SW 1271 (cell line): ENCODE measurements at places on chromosomes 2 and 18.

DNA sequence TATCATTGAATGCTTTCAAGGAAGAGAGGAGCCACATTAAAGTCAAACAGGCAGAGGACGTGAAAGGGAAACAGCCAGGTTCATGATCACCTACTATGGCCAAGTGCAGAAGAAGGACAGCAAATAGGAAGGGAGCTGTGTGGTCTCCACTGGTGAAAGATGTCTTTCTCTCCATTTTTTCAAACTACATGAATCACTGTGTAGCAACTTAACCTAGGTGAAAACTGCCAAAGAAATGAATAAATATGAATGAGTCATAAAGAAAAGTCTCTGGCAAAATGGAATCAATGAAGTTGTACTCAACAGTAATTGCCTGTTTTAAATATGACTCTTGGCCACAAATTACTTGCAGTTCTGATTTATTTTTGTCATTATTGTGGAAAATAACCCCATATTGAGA is 452.6 kb upstream of the PKDCC start:
- DNase-seq: no peak

DNA sequence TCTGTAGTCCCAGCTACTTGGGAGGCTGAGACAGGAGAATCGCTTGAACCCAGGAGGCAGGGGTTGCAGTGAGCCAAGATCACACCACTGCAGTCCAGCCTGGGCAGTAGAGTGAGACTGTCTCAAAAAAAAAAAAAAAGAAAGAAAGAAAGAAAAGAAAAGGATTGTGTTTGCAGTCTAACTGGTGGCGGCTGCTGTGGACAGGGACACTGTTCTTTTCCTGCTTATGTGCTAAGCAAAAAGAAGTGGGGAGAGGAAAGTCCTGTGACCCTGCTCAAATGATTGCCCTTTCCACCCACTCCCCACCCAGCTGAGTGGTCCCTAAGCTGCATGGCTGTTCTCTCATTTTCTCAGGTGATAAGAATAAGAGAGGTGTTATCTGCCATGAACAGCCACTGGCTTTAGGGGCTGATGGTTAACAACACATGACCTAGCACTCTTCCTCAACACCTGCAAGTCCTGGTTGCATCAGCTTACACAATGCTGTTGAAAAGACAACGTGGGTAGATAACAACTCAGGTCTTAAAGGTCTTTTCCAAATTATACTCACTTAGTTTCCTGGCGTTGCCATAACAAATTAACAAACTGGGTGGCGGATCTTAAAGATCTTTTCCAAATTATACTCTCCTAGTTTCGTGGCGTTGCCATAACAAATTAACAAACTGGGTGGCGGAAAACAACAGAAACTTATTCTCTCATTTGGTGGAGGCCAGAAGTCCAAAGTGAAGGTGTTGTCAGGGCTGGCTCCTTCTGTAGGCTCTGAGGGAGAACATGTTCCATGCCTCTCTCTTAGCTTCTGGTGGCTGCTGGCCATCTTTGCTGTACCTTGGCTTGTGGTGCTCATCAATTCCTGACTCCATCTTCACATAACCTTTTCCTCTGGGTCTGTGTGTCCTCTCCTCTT is 90.3 kb upstream of the RTN4 start:
- no peak for DNase-seq

DNA sequence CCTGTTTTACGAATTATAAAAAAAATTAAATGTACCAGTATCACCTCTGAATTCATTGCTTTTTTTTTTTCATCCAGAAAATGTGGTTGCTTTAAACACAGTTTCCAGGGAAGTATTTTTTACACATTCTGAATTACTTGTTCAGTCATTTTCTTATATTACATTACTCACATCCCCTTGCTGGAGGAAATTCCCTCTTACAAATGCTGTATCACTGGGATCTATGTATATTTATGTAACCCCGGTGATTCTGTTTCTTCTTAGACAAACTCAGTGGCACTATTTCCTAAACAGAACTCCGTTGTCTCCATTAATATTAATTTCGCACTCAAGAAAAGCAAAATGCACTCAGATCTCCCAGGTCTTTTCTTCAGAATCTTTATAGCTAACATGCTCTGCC is 1078.5 kb upstream of the ZEB2 start:
- DNase-seq: no peak

GRCh38 chr2:222903234-222904220 is 42.7 kb downstream of the ACSL3 start:
- peak; percentile 43 for DNase-seq

DNA sequence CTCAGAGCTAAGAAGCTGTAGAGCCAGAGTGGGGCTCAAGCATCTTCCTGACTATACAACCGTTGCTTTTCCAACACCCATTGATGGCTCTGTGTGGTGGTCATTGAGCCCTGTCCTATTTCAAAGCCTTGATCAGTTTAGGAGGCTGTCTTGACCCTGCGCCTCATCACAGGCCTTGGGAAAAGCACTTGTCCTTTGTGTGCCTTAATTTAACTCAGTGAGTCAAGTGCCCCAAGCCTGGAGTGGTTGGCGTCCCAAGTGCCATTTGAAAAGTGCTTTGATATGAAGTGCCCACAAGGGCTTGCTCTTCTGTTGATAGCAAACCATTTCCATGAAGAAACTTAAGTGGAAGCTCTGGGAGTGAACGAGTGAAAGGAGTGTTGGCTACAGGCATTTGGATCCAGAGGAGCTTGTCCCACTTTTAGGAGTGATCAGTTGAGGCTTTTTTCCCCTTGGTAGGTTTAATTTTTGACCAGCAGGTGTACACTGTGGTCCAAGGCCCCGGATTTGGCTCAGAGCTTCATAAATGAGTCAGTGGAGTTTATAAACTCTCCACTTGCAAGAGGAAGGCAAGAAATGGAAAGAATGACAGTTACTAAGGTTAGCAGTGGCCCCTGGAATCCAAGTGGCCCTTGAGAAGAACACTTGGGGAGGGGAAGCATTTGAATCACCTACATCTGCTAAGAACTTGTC is 50.3 kb downstream of the ACTR2 start:
- no peak for DNase-seq

DNA sequence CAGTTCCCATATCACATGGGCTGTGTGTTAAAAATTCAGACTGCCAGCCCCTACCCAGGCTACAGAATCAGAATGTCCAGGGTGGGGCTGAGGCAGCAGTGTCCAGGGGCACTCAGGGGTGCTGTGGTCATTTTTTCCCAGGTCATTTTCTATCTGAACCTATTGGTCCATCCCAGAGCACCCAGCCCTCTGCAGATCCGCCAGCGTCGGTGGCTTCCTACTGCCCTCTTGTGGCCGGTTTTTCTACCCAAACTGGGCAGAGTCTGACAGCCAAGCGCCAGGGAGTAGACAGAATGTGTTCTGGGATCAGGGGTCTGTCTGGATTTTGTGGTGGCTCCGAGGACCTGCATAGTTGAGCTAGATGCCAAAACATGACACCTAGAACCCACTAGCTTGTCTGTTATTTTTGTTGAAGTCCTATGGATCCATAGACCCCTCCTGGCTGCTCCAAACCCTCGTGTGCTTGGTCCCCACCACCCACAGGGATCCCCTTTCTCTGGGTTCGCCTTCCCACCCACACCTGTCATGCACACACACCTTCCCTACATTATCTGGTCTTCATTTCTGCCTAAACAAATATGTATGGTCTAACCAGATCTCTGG is 34.1 kb upstream of the RMDN2 start:
- peak; percentile 48 for DNase-seq

GRCh38 chr2:181781078-181781786 is 100.9 kb upstream of the NEUROD1 start:
- no peak for DNase-seq
